Renal cortex interstitium (tissue), 15 donors: ENCODE measurements at places on chromosomes 12 and 14. TPM values are rescaled to one million over a fixed set of nuclear protein-coding genes. Genes with fewer than 3 reads are reported as not detected.
A peak's percentile ranks its signal among the peaks of the same experiment; 100 is the strongest.

- DNase-seq: no peak
These were observed 22.9 kb downstream of the NDUFA12 start for GRCh38 chr12:94980577-94980976.

DNA sequence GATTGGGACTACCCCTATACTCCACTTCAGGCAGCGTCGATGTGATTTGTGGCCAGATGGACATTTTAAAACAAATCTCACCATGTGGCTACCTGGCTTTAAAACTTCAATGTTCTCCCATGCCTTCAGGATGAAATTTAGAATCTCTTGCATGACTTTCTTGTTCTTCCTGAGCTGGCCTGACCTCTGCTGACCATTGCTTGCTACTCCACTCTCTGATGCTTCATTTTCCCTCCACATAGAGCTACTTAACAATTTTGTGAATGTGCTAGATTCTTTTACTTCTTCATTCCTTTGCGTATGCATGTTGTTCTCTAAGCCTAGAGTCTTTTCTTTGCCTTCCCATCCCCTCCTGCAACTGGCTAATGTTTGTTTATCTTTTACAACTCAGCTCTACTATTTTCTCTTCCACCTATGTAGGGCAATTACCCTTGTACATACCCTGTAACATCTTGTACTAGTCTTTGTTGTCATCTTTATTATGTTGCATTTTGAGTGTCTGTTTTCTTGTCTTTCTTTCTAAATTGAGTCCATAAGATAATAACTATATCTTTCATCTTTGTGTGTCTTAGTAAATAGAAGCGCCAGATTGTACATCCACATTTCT is 41.2 kb downstream of the YLPM1 start:
- no peak for DNase-seq

BICDL1 gene
- 34.7 TPM for polyA plus RNA-seq

GOLGA5 gene
- polyA plus RNA-seq: 47.2 TPM

GRCh38 chr12:116528065-116528464 is 31.1 kb upstream of the MAP1LC3B2 start:
- DNase-seq: no peak

- no peak for DNase-seq
These were observed 72.7 kb downstream of the EFCAB11 start for GRCh38 chr14:89881839-89882238.

GLIPR1 gene
- polyA plus RNA-seq: 19.9 TPM

DNA sequence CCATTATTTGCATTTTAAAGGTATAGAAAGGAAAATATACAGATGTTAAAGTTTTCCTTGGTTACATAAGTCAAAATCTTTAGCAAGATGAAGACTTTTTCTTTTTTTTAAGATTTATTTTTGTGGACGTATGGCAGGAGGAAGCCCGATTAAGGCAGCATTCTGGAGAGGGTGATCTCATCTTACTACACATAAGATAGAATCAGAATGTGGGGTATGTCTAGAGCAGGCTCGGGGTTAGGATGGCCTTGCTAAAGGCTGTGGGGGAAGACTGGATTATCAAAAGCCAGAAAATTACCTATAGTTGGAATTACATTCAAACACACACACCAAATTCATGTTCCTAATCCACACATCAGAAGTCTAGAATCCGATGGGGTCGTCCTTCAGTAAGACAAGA is 79.6 kb upstream of the OTOGL start:
- DNase-seq: no peak

DNA sequence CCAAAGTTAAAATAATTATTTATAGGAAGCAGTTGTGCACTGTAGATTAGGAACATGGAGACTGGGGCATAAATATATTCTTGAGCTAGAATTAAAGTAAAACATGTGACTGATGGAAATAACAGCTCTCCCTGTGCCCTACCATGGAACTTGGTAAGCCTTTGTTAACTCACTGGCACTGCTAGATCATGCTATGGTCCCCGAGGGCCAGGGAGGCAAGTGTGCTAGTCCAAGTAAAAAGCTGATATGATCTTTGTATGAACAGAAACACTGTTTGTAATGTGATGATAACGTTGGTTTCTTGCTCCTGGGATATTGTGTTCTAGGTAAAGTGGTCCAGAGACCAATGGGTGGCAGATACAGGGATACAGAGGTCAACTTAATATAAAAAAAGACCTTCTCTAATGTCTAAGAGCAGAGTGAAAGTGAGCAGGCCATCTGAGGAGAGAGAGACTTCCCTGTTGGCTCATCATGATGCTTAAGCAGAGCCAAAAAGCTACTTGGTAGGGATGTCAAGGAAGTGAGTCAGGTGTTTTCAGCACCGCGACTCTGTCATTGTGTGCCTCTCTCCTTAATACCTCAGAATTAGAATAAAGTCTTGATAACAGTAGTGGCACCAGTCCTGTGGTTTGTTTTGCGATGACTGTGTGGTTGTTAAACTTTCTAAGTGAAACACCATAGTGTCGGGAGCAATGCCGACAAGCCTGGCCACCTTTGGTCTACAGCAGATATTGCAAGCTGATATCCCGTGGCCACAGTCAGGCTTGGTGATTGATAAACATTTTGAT is 27.6 kb downstream of the BICD1 start:
- no peak for DNase-seq

DNA sequence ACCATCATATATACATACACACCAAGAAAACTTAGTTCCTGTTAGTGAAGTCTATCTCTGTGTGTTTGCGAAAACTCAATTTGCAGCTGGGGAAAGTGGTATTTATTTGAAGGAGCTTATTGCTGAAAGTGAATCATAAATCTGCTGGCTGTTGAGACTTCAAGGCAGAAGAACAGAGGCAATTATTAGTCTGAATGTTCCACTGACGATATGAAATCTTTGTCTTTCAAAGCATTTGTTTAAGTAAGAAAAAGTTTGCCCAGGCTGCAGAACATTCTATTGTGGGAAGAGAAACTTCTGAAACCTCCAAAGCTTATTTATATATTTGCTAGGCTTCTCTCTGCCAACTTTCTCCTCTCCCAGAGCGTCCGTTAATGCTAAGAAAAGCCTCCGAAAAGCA is 255.7 kb upstream of the TMPO start:
- DNase-seq: no peak

CFAP251 gene
- polyA plus RNA-seq: 17.1 TPM

DNA sequence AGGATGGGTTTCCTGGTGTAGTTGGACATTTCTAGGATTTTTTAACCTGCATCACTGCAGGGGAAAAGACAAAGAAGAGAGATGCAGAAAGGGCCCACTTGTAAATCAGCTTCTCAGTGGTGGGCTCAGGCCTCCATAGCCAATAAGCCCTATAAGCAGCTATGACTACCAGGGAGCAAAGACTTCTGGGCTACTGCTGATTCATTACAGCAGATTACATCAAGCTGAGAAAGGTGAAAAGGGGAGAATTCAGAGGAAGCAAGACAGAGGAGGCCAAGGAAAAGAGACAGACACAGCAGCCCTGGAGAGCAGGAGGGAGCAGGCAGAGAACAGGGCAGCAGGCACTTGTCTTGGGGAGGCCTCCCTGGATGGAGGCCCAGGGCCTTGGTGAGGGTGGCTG is 95.2 kb downstream of the KCNA5 start:
- DNase-seq: no peak

GRCh38 chr12:57434517-57435223 is at the start of gene INHBC:
Gene INHBC (plus strand): TSS chr12:57434784. CDS start chr12:57434887, 103 bp downstream.
- no peak for DNase-seq

DNA sequence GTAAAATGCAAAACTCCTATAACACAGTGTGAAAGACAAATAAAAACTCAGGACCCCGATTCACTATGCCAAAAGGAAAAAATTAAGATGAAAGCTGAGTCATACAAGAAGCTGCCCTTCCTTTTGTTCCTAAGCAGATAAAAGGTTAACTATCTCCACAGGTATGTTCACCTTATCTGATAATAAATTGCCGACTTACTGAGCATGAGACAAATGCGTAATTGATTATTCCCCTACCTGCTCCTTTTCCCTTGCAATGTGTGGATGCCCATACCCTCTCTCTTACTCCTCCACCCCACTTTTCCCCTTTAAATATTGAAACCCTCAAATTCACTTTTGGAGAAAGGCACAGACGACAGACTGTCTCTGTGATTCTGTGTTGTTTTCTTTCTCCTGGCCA is 148.6 kb upstream of the TMEM260 start:
- DNase-seq: no peak

- DNase-seq: no peak
These were observed 19.1 kb upstream of the COL2A1 start for GRCh38 chr12:48023386-48023785.

- peak; percentile 45 for DNase-seq
These were observed 168.0 kb downstream of the RAD51B start for GRCh38 chr14:67987606-67988005.

GRCh38 chr14:94320243-94320642 is 2.9 kb downstream of the SERPINA6 start:
- DNase-seq: no peak

SLC39A2 gene
- 2.1 TPM for polyA plus RNA-seq

- DNase-seq: no peak
These were observed 19.0 kb downstream of the SLC41A2 start for GRCh38 chr12:104939089-104939488.

DNA sequence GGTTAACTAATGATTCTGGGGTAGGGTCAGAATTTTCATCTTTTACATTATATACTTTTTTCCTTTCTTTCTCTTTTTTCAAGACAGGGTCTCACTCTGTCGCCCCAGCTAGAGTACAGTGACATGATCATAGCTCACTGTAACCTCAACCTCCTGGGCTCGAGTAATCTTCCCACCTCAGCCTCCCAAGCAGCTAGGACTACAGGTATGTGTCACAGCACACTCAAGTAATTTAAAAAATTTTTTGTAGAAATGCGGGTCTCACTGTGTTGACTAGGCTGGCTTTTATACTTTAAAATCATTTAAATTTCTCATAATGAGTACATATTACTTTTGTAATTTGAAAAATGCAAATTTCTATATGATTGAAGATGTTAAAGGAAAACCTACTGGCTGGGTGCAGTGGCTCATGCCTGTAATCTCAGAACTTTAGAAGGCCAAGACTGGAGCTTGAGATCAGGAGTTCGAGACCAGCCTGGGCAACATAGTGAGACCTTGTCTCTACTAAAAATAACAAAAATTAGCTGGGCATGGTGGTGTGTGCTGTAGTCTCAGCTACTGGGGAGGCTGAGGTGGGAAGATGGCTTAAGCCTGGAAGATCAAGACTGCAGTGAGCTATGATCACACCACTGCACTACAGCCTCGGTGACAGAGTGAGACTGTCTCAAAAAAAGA is 25.7 kb downstream of the R3HDM2 start:
- no peak for DNase-seq

SLC39A5 gene
- 50.6 TPM for polyA plus RNA-seq

- DNase-seq: no peak
These were observed 671.5 kb downstream of the MED13L start for GRCh38 chr12:115606040-115606439.

VWF gene
- polyA plus RNA-seq: 12.1 TPM

GRCh38 chr14:64879635-64880220 is at the start of gene SPTB:
Gene SPTB (minus strand): TSS chr14:64879907. CDS start chr14:64823094, 56,813 bp downstream.
- no peak for DNase-seq

DNA sequence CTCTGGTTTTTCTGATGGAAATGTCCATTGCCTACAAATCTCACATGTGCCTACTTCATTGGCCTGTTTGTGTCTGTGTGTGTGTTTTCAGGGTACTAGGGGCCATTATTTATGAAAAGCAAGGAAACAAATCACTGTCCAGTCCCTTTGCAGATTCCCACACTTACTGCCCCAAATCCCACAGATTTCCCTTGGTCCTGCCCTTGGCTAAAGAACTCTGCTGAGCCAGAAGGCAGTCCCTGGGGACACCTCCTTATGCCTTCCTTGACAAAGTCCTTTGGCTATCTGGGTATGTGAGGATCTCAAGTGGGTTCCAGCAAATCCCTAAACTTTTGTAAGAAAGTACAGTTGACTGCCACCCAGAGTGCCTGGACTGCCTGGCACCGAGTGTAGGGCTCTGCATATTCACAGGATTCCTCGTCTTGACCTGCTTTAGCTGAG is 388.1 kb downstream of the BCAT1 start:
- no peak for DNase-seq

DNA sequence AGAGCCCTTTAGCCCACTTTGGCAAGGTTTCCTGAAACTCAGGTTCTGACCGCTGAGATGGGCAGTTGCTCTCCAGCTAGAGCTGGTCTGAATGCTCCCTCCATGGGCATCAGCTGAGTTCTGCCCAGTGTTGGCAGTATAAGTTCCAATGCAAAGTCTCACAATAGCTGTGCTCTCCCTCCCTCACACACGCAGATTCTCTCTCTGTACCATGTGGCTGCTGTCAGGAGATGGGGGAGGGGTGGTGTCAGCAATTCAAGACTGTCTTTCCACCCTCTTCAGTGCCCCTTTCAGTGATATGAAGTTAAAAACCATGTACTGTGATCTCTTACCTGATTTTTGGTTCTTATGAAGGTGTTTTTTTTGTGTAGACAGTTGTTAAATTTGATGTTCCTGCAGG is 164.3 kb upstream of the PLEKHA5 start:
- DNase-seq: no peak

DNA sequence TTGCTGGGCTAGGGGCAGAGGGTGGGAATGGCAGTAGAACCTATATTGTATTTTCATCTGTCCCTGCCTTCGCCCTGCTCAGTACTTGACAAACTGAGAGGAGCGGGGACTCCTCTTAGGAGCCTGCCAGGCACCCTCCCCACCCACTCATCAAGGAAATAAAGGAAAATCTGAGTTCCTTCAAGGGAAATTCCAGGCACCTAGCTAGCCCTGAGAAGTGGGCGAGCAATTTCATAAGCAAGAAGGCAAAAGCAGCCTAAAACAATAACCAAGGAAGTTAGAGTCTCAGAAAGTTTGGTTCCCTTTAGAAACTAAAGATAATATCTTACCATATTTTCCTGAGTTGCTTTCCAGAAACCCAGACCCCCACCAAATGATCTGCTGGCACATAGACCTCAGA is 10.6 kb upstream of the PLEKHD1 start:
- no peak for DNase-seq

- DNase-seq: no peak
These were observed 6.1 kb downstream of the HOXC10 start for GRCh38 chr12:53991077-53991460.

DNA sequence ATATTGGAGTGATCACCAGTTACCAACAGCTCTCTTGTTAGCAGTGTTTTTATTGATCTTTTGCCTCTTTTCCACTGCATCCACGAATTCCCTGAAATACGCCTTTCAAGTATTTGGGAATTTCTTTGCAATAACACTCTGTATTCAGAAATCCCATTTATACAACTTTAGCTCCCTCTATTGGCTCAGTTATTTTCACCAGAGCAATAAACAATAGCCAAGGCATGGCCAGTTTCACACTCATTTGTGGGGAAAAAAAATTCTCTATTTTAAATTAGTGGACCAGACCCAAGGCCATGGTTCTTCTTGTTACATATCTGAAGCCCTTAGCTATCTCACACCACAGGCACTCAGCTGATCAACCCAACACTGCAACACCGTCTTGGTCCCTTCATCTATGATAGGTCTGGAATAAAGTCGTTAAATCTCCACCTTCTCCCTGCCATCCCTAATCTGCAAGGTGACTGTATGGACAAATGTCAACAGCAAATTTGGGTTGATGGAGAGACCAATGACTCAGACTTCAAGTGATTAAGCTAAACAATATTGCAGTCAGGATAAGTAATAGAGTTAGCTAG is 92.4 kb upstream of the TMEM260 start:
- no peak for DNase-seq
